ENCODE measurements at places on chromosomes 6 and 20.

DNA sequence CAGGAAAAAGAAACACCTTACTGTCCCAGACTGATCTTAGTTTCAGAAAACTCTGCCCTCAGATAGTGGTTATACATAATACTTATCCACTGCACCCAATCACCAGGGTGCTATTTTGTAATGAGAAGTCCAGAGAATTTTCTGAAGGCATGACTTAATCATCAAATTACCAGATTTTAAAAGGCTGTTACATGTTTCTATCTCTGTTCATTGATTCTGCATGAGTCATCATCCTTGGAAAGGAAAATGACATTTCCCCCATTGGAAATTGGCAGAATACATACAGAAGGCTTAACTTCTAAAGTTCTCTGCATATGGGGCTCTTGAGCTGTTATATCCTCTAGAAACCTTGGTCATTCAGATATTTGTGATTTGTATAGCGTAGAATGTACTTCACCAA is 587.9 kb upstream of the FLRT3 start:
- no peak for DNase-seq

- DNase-seq: no peak
Measured at GRCh38 chr6:131755597-131755996, 44.8 kb upstream of the CTAGE9 start.

GRCh38 chr20:38383147-38383546 is 36.9 kb downstream of the LBP start:
- DNase-seq: no peak

DNA sequence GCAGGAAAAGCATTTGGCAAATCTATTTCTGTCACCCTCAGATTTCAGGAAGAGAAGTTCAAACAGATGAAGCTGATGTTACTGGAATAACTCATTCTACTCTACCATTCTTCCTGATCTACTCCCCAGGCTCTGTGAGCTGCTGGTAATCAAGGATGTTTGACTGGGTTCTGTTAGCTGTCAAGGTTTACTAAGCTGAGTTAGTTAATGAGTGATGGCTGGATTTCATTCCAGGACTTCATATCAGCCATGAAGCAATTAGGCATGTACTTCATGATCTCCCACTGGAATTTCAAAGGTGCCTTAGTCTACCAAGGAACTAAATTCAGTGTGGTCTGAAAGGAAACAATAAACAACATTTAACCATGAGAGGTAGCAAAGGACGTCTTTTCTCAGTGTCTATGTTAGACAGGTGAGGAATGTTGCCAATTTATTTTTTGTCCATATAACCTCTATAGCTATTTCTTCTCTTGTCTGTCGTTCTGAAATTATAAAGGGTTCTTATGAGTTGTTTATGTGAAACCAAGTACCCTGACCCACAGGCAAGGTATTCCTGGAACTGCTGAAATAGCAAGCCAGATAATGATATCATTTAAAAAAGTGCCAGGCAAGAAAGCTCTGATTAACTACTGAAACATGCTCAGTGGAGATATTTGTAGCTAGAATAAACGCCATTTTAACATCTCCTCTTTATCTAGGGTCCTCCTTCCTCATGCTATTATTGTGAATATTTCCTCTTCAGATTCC is 112.9 kb downstream of the BACH2 start:
- DNase-seq: no peak

DNA sequence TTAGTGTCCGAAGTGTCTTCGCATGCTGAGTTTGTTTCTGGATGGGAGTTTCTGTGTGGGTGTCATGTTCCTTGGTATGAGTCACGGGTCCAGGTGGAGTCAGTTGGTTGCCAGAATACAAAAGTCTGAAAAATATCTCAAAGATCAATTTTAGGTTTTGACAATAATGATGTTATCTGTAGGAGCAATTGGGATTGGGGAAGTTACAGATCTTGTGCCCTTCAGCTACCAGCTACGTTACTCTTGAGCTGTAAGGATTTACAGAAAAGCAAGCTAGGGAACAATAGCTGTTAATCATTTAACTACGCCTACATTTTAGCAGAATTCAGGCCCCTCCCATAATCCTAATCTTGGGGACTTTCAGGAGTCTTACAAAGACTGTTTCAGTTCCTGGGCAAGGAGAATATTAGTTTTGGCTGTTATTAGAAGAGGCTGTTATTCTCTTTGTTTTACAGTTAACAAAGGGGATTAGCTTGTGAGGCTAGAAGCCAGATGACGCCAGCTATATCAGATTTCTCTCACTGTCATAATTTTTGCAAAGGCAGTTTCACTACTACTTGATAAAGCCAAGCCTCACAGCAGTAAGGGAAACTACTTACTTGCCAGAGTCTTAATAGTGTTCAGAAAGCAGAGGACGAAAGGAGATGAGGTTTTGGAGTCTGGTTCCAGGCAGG is 15.4 kb upstream of the SLC22A16 start:
- no peak for DNase-seq

DNA sequence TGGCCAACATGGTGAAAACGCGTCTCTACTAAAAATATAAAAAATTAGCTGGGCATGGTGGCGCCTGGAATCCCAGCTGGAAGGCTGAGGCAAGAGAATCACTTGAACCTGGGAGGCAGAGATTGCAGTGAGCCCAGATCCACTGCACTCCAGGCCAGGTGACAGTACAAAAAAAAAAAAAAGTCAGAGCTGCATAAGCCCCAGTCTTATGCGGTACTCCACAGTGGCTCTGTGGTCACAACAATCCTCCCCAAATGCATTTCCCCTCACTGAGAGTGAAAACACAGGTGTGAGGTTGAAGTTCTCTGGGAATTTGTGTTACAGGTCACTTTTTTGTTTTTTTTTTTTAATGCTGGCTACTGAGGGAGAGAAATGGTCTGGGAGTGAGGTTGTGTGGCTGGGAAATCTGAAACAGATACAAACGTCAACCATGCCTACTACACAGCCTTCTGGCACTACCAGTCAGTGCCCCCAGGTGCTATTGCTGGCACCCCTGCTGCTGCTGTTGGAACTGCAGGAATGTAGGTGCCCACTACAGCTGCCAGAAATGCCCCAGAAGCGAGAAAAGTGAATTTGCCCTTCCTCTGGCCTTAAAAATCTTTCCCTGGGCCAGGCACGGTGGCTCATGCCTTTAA is 5.7 kb downstream of the MRPS26 start:
- no peak for DNase-seq

DNA sequence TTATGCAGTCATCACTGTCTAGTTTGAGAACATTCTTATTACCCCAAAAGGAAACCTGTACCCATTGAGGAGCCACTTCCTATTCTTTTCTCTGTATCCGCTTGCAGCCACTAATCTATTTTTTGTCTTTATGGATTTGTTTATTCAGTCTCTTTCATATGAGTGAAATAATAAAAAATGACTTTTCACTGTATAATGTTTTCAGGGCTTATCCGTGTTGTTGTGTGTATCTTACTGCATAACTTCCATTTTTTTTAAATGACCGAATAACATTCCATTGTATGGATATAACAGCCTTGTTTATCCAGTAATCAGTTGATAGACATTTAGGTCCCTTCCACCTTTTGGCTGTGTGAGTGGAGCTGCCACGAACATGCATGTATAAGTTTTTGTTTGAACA is 86.6 kb downstream of the ZFAND3 start:
- DNase-seq: no peak

DNA sequence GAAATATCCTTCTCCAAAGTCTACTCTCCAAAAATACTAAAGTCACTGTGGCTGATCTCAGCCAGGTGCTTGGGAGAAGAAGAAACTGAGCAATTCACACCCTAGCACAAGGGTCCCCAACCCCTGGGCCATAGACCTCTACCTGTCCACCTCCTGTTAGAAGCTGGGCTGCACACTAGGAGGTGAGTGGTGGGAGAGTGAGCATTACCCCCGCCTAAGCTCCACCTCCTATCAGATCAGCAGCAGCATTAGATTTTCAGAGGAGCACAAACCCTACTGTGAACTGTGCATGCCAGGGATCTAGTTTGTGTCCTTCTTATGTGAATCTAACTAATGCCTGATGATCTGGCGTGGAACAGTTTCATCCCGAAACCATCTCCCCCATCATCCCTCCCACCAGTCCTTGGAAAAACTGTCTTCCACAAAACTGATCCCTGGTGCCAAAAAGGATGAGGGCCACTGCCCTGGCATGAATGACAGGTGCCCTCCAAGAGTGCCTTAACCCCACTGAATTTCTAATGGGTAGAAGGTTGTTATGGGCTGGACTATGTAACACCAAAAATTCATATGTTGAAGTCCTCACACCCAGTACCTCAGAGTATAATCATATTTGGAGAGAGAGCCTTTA is 109.2 kb upstream of the CDYL start:
- DNase-seq: no peak

DNA sequence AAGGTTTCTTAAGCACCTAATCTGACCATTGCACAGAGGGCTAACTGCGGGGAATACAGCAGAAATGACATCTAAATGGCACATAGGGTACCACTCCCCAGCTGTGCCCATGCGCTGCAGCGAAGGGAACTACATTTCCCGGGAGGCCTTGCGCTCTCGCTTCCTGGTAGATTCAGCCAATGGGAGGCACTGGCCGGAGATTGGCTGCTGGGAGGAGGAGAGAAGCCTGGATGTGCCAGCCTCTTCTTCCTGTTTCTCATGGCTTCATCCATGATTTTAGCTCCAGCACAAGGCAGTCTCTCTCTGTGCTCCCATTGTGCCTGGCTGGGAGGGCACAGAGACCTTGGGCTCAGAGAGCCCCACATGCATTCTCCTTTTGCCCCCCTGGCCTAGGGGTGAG is 101.7 kb upstream of the FOXA2 start:
- no peak for DNase-seq

DNA sequence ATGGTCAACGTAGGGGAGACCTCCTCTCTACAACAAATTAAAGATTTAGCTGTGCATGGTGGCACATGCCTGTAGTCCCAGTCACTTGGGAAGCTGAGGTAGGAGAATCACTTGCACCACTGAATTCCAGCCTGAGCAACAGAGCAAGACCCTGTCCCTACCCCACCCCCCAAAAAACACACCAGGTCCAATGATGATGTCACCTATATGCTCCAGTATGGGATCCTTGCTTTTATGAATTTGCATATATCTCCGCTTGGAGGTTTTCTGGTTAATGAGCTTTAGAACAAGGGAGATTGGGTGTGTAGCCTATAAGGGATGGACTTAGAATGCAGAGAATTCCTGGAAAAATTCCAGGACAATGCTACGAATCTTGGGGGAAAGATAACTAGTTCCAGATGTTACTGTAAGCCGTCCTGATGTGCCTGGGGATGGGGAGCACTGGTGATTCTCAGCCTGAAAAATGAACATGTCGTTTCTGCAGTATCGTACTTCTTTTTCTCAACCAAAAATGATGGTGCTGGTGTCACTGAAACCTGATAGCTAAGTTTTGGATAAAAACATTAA is 61.1 kb downstream of the ZBTB2 start:
- no peak for DNase-seq

DNA sequence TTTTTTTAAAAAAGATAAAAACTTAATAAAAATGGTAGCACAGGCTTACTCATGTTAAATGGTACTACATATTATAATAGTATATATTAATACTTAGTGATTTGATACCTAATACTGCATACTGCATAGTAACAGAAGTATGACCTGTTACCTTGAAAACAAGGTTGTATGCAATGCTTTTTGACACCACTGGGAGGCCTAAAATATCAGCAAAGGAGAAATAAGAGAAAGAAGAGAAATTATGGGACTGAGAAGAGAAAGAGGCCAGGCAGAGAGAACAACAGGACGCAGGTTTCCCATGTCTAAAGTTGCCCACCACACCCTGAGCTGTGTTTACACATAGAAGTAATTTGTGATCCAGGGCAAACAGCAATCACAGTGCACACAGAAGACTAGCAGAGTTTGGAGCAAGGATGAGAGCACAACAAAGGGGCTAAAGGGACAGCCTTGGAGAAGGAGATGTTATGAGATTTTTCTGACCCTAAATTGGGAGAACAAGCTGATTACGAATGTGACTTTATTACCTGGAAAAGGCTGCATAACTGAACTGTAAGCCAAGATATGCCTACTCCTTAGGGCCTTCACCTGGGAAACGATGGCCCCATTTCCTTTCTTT is 73.2 kb downstream of the ROS1 start:
- no peak for DNase-seq

- DNase-seq: no peak
Measured at GRCh38 chr6:63543001-63543400, 29.3 kb upstream of the LOC128125822 start.

DNA sequence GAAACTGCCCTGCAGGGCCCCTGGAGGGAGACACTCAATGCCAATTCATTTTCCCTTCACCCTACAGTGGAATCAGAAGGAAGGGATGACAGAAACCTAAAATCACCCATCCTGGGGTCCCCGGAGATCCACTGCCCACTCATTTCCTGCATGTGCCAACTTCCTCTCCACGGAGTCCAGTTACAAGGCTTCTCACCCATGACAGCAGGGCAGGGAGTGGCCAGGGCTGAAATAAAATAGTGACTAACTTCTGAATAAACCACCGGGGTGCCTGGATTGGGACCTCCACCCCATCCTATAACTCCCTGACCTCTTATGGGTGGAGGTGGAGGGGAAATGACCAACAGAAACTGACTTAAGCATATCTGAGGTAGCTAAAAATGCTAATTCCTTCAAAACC is 362.3 kb downstream of the MAFB start:
- DNase-seq: no peak

- DNase-seq: no peak
Measured at GRCh38 chr6:163709693-163710092, 295.2 kb downstream of the QKI start.

DNA sequence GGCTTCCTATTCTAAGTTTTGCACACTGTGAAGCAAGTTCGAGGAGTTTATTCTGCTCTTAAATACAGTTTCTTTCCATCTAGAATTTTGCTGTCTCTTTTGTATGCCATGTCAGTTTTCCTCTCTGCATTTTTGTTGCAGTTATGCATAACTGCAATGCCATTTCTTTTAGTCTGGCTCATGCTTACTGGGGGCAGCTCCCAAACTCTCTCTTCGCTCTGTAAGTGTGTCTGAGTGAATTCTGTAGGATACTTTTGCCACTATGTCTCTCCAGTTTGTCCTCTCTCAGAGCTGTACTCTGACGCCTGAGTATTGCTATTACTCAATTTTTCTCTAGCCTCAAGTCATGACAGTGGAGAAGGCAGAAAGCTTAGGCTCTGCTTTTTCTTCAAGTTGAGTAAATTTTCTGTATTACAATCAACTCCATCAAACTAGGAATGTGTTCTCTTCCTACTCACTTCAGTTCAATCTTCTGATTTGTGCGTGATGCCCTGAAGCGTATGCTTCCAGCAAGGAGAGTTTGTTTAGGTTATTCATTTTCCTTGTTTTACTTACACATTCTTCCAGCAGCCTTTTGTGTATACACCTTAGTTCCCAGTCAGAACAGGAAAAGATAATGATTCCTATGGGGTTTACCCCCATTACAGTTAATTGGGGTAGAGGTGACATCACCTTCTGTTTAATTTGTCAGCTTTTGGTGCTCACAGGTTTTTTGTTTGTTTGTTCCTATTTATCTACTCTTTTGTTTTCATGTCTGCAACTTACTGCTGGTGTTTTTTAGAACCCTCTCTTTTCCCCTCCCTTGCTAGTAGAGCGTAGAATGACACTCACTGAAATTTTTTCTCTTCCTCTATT is 430.9 kb downstream of the BCKDHB start:
- no peak for DNase-seq

Measured in activated T-cell treated with anti-CD3 and anti-CD28 coated beads for 24 hours (primary cell).